ENCODE measurements at places on chromosomes 16 and 17. TPM values are rescaled to one million over a fixed set of nuclear protein-coding genes. Genes with fewer than 3 reads are reported as not detected.

The CCL17 gene
- not detected for total RNA-seq

The MMP2 gene
- 226 TPM for total RNA-seq

DNA sequence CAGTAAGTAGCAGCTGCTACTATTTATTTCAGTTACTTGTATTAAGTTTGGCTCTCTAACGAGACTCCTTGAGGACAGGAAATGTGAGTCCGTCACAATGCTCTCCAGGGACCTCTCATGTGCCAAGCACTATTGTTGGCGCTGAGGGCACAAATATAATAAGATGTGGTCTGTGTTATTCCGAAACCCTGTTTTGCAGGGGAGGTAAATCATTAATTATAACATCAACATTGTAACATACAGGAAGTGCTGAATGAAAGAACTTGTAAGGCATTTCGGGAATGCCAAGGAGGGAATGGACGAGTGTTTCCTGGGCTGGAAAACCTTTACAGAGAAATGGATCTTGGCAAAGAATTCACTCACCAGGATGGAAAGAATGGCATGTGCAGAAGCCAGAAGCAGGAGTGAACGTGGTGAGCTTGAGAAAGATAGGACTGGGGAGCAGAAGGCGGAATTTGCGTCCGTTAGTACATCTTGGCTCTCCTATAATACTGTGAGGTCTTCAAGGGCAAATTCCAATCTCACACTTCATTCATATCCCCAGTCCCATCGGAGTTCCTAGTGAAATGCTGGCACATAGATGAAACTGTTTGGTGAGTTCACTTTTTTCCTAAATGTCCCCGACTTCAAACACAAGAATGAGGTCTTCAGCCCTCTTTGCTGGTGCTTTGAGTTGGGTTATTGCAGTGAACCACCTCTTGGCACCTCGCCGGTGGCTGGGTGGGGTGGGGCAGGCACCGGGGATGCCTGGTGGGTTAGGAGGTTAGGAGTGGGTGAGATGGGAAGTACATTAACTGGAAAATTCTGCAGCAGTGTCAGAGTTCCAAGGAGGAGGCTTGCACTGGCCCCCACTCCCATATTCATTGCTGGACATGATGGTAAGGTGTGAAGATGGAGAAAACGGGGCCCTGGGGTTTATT is 11.5 kb downstream of the TAC4 start:
- H3K27ac ChIP-seq = peak overlapping the region; percentile 29
- H3K27me3 ChIP-seq = no peaks in the 10 kb centered on the region
- H3K4me1 ChIP-seq = peaks cover 24% of the 10 kb centered on the region
- H3K4me3 ChIP-seq = no peak overlapping the region
- DNase-seq = no peak

- peak overlapping the region; percentile 93 for H3K27ac ChIP-seq
- H3K4me1 ChIP-seq = peaks cover 44% of the 10 kb centered on the region
- no peaks in the 10 kb centered on the region for H3K36me3 ChIP-seq
- no peak for DNase-seq
- H3K4me3 ChIP-seq = peak overlapping the region; percentile 75
Observed at GRCh38 chr16:67530013-67530939, 1.6 kb downstream of the RIPOR1 start.

DNA sequence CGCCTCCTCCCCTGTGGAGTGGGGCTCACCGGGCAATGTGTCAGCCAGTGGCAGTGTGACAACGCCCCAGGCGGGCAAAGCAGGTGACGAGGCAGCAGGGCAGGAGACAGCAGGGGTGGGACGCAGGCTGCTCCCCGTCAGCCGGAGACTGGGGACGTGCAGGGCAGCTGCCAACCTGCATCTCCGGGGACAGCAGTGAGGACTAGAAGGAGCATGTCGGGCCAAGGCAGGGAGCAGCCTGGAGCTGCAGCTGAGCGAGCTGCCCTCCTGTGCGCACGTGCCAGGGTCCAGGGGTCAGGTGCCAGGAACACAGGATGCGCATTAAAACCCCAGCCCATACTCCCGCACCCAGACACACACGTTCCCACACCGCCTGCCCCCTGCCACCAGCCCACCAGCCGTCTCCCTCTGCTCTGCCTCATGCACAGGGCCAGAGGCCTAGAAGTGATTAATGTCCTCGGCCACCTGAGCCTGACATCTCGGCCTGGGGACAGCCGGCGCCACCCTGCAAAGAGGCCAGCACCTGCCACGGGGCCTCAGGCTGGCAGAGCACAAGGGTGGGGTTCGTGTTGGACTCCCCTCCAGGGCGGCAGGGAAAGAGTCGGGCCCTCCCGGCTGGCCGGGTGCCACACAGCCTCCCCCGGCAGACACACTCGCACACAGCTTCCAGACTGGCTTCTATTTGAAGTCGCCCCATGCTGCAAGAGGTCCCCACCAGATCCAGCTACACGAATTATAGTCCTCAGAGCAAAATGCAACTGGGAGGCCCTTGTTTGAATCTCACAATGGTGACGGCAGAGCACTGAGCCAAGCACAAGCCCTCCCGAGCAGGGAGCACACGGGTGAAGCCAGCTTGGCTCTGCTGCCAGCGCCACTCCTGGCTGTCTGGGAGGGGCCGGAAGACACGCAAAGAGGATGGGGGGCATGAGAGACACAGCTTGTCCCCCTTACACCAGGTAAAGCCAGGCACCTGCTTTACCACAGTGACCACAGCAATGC is 90.4 kb downstream of the RBFOX3 start:
- no peak for DNase-seq
- H3K4me1 ChIP-seq = peaks cover 6% of the 10 kb centered on the region
- H3K27ac ChIP-seq = no peak overlapping the region
- no peaks in the 10 kb centered on the region for H3K36me3 ChIP-seq
- H3K27me3 ChIP-seq = no peaks in the 10 kb centered on the region

Data from esophagus muscularis mucosa (tissue), 4 donors.